ENCODE measurements at places on chromosomes 11 and 22.

- DNase-seq: no peak
Observed at GRCh38 chr11:117099696-117100095, 1.5 kb upstream of the SIK3 start.

GRCh38 chr11:101567071-101567470 lies 16.7 kb downstream of the TRPC6 start:
- no peak for DNase-seq

GRCh38 chr11:102414559-102414958 lies 38.0 kb downstream of the TMEM123 start:
- no peak for DNase-seq

DNA sequence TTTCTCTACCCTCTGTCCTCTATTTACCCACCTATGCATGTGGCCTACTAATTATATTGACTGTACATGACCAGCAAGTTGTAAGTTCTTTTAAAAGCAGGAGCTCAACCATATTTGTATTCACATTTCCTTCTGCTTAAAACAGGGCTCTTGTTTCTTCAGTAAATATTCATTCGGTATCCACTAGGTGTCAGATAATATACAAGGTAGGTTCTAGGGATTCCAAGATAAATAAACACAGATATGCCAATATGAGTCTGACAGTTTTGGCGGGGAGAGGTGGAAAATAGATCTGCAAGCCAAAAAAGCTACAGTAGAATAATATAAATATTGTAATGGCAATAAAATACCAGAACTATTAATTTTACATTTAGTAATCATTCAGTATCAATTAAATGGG lies 15.3 kb upstream of the RAB30 start:
- no peak for DNase-seq

GRCh38 chr11:22681281-22681812 lies 14.9 kb downstream of the GAS2 start:
- DNase-seq: no peak

DNA sequence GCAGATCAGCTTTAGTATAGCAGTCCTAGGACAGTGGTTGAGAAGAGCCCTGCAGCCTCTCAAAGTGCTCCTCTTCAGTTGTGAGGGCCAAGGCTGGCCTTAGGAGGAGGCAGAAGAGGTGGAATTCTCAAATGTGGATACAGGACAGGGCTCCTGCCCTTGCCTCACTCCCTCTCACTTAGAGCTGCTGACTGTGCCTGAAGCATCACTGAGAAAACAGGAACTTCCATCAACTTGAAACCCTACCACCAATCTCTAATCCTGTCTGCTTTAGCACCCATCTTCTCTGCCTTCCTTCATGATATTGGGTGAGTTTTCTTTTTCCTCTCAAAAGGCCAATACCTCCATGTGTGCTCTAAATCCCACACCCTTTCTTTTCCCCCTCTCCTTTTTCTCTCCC lies 14.4 kb upstream of the UCP3 start:
- DNase-seq: no peak

DNA sequence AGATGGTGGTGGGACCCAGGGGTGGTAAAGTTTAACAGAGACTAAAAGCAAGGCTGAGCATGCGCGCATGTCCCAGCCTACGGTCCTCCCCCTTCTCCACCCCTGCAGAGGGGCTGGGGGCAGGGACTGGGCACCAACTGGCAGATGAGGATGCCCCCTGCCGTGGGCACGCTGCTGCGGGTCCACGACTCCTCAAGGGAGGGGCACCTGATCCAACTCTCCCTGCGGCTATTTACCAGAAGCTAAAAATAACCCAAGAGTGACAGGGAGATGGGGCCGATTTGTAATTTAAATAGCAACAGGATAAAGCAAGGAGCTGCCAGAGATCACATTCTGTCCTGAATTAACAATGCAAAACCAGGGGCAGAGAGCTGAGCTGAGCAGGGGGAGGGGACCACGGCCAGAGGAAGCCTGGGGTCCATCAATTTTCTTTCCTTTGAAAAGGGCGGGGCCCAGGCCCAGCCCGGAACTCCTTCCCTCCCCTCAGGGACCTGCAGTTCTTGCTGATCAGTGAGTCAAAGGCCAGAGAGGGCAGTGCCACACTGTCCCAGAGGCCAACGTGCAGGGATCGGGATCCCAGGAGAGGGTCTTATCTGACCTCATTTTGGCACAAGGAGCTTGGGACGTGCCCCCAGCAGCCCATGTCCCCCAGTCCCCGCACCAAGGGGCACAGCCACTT lies 8.1 kb upstream of the DGKZ start:
- no peak for DNase-seq

DNA sequence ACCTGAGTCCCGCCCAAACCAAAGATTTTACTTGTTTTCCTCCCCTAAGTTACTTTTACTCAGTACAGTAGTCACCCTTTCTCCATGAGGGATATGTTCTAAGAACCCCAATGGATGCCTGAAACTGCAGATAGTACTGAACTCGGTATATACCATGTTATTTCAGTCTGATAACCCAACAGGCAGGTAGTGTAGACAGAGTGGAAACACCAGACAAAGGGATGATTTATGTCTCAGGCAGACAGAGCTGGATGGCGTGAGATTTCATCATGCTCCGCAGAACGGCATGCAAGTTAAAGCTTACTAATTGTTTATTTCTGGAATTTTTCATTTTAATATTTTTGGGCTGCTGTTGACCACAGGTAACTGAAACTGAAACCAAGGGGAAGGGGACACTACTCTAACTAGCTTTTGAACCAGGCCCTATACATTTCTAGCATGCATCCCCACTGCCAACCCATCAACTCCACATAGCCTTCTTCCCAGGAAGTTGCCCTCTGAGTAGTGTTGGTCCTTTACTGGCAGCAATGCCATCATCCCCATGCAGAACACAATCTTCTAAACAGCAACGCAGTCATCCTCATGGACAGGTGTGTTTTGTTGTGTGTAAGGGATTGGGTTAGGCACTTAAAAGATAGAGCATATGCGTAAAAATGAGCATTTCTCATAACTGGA lies 27.7 kb downstream of the CSRP3 start:
- DNase-seq: no peak

- no peak for DNase-seq
Observed at GRCh38 chr11:61048368-61049062, 53.8 kb upstream of the CD5 start.

DNA sequence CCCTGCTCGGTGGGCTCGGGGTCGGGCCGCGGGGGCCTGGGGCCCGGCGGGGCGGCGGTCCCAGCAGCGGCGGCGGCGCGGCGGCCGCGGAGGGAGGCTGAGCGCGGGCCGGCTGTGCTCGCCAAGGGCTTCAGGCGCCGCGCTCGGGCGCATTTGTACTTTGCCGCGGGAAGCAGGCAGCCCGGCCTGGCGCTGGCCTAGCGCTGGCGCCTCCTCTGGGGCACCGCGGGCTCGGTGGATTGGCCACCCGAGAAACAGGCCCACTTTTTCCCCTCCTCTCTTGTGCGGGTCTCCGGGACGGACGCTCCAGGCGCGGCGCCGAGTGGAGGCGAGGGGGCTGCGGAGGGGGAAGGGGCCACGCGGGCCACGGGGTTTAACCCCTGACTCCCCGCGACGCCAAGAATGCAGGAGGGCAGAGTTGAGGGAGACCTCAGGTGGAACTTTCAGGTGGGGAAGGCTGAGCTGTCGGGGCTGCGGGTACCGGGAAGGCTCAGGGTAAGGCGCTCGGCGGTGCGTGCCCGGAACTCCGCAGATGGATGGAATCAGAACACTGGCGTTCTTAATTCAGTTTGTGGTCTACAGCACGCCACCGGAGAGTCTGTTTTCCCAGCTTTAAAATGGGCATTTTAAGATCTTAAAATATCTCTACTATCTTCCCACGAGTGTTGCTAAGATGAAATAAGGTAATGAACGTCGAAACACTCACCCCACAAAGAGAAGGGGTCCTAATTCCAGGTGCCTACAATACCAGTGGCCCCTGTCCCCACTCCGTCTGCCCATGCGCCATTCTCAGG lies at the start of gene CHRDL2:
CHRDL2 (minus strand) TSS at position 126 of the 794 bp plus-strand sequence. CDS start 538 bp downstream, outside the sequence.
- DNase-seq: no peak

DNA sequence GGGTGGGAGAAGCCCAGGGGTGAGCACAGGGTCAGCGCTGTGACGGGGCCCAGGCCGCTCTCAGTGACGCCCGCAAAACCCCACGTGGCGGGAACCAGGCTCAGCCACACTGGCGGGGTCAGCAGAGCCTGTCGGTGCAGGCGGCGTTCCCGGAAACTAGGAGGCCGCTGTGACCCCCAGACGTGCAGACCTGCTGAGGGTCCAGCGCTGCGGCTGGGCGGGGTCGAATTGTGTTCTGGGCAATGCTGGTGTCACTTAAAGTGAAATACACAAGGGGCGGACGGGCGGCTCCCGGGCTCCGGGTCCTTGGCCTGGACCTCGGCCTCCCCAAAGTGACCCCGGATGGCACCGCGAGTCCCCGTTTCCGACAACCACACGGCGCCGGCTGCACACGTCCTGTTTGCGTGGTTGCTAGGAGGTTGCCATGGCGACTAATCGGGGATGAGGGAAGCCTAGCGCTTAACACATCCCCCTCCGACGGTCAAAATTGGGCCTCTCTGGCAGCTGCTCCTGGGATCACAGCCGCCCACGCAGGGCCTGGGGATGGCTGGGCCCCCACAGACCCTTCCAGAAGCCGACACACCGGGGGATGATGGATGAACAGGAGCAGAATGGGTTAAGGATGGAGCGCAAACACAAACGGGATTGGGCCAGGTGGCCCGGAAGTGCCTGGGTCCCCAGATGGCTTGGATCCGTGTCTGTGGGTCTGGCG lies 81.7 kb upstream of the PRR5 start:
- DNase-seq: peak; percentile 57

DNA sequence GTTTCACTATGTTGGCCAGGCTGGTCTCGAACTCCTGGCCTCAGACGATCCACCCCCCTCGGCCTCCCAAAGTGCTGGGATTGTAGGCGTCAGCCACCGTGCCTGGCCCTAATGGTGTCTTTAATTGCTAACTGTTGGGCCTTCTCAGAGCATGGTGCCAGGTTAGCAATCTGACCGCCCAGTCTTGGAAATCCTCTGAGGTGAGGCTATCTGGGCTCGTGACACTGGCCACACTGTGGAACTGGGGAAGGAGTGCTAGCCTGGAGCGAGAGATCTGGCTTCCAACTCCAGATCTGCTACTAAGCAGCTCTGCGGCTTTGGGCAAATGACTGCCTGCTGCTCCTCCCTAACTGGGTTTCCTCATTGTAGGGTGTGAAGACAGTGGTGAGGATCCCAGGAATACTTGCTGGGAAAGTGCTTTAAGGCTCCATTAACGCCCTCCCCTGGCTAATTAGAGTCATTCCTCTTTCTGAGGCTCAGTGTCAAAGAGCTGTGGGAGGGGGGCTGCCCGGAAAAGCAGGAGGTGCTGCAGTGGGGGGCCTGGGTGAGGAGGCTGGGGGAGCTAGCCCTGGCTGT lies 35.4 kb downstream of the CHRDL2 start:
- DNase-seq: no peak

DNA sequence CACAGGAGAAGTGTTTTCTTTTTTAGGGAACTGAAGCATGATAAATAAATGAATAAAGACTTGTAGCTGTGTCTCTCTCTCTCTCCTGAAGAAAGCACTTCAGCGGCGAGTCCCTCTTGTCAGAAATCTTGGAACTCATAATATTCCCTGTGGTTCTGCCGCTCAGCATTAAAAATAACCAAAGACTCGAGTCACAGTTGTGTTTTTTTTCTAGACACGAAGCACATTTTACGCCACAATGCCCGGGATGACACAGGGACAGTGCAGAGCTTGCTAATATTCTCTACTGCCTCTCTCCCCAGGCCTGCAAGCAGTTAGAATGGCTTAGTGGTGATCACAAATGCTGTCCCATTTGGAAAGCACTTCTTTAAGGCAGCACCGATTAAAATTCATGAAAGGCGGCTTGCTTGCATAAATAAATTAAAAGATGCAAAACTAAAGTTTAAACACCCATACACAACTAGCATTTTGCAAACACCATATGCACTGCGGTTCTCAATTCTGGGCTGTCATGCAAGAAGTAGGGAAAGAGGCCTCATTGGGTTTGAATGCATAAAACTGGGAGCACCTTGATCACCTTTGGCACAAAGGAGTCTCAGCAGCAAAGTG lies 597.4 kb downstream of the SOX6 start:
- DNase-seq: no peak

GRCh38 chr22:17167486-17167885 lies 8.4 kb upstream of the HDHD5 start:
- no peak for DNase-seq

DNA sequence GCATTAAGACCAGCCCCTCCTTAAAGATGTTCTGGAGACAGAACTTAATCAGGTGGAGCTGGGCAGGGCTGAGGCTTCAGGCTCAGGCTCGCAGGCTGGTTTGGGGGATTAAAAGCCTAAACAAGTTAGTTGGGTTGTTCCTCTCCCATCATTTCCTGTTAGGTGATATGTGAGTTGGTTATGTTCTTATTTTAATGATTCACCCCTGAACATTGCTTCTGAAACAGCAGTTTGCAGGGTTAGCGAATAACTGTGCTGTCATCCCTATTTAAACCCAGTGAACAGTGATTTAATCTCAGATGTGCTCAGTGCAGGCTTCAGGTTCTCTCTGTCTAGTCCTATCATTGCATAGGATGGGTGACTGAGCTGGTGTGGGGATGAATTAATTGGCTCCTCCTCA lies 47.4 kb upstream of the BIRC3 start:
- DNase-seq: no peak

- DNase-seq: no peak
Observed at GRCh38 chr22:49087198-49087597, 740.5 kb downstream of the BRD1 start.

- DNase-seq: no peak
Observed at GRCh38 chr11:32386770-32387377, 48.5 kb downstream of the WT1 start.

DNA sequence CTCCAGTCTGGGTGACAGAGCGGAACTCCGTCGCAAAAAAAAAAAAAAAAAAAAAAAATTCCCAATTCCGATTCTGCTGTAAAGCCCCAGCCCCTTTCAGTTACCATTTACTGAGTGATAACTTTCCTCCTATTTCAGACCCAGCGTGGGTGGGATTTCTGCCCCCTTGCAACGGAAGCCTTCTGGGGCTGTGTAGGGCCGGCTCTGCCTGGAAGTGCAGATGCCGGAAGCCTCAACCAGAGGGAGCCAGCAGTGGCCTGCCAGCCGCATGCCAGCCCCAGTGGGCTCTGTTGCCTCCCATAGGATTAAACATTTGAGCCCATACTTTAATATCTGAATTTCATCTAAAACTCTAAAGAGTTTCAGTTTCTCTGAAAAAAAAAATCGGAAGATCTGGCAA lies 60.0 kb upstream of the NUP50 start:
- no peak for DNase-seq
